ENCODE measurements at places on chromosomes 6 and 20.

GRCh38 chr6:104003803-104004516, 855.8 kb downstream of the HACE1 start:
- peak; percentile 21 for DNase-seq

DNA sequence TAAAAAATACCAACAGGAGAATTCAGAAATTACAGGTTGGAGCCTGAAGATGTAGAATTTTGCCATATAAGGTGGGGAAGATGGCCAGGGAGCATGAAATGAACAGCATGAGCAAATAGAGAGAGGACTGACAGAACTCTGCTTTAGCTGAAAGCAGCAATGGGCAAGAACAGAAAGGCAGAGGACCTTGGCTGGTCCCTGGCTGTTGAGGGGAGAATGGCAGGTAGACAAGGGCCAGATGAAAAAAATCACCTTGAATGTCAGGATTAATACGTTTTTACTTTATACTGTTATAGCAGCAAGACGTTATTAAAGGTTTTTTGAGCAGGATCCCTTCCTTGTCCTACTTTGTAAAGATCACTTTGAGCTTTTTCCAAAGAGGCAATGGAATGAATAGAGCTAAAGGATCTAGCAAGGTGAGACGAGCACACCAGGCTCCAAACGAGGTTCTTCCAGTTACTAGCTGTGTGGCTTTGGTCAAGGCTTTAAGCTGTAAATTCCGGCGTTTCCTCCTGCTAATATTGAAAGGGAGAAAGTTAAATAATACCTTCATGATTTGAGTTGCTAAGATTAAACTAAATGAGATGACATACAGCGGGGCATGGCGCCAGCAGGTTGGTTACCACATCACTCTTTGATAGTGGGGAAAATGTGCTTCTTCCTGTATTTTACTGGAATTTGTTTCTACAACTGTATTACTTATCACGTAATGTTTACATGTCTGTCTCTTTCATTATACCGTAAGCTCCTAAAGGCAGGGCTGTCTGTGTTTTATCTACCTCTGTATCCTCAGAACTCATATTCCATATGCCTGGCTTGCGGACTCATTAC, 776 bp downstream of the PPIL1 start:
- no peak for DNase-seq

DNA sequence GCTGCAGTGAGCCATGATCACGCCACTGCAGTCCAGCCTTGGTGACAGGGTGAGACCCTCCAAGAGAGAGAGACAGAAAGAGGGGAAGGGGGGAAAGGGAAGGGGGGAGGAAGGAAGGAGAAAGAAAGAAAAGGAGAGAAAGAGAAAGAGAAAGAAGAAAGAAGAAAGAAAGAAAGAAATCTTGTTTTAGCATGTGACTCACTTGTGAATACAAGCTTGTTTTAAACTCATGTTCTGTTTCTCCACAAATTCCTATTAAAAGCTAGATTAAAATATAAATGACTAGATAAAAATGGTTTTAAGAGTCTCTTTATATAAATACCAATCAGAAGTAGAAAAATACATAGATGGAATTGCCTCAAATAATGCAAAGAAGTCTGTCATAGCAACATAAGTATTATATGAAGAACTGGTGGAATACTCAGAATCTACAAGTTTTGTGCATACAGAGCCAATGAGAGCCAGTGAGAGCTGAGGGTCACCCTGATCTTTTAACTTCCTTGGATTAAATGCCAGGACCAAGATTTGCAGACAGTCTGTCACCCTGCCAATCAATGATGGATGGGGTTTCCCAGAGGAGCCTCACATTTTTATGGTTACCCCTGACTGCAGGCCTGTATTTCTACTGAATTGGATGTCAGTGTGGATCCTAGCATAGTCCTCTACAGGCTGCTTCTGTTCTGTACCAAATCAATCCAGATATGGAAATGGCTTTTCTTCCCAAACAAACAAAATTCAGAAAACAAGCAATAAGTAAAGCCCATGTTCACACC, 50.8 kb upstream of the LY86 start:
- DNase-seq: no peak

GRCh38 chr6:107871976-107872375, 47.9 kb upstream of the SCML4 start:
- no peak for DNase-seq

DNA sequence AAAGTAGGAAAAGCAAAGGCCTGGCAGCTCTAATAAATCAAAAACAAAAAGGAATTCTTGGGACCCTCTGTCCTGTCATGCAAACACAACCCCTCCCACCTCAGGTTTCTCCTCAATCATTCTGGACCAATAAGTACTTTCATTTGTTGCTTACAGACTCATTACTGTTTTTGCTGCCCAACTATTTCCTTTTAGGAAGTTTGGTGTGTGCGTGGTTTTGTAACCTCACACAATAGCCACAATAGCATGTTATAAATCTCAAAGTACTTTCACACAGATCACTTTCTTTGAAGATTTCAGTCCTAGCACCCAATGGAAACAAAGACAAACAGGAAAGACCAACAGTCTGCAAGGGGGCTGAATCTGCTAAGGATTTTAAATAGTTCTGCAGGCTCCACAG, 4.5 kb downstream of the MRPL14 start:
- DNase-seq: no peak

GRCh38 chr6:26441977-26442376, 1.7 kb downstream of the BTN3A3 start:
- DNase-seq: no peak

DNA sequence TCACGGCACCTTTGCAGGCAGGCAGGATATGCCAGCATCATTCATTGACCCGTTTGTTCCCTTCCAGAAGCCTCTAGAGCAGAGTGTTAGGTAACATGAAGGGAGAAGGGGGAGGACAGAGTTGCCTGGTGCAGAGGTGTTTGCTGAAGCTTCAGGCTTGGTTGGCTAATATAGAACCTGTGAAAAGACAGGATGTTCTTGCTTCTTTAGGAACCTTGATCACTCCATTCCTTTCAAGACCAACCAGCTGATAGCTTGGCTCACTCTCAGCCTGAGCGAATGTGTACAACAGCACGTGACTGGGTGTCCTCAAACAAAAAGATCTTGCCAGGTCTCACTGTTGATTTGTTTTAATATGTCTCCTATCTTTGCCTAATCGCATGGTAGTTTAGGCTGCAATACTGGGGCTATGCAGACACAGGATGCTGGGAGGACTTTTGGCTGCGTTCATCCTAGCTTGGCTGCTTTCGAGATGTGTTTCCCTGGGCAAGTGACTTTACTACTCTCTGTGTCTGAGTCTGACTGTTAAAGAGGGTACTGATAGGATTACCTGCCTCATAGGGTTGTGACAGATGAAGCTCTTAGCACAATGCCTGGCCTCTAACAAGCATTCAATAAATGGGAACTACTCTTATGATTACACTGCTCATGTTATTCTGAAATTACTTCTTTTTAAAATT, 16.0 kb downstream of the SHLD1 start:
- DNase-seq: no peak

DNA sequence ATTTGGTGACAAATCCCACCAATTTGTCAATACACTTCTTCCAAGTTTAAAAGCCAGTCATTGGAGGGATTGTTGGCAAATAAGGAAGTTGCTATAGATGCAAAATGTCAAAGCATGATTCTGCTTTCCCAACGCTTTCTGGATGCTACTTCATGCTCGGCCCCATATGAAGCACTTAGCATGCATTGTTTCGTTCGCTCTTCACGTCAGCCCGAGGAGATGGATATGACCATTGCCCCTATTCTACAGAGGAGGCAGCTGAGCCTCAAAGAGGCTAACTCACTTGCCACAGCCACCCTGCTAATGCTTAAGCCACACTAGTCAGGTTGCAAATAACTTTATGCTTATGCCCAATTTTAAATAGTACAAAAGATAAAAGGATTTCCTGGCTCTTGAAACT, 2.8 kb upstream of the NXT1 start:
- no peak for DNase-seq

DNA sequence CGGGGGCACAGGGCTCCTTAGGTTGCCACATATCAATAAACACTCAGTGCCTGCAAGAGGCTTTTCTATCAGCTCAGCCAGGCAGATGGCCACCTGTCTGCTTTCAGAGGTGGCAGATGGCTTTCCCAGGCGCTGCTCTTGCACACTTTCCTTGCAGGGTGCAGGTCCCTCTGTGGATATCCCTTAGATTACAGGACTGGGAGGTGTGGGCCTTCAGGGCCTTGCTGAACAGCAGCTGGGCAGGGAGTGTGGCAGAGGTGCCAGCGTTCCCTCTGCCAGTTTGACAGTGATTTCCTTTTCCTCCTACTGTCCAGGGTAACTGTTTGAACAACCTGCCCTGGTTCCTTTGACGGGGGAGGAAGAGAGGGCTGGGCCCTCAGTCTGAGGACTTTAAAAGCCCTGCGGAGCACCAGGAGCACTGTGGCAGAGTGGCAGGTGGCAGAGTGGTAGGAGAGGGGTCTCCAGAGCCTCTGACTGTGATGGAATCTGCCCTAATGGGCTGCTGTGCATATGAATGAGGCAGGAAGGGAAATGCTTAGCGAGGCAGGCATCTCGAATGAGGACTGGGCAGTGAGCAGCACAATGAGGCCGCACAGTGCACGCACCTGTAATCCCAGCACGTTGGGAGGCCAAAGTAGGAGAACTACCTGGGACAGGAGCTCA, 34.2 kb downstream of the ABHD12 start:
- DNase-seq: peak; percentile 42

GRCh38 chr6:36120979-36121786, 9.1 kb upstream of the MAPK13 start:
- no peak for DNase-seq

- DNase-seq: no peak
Observed at GRCh38 chr6:15547400-15547799, 115.4 kb downstream of the DTNBP1 start.

GRCh38 chr6:100350139-100350538, 114.6 kb downstream of the SIM1 start:
- DNase-seq: no peak

DNA sequence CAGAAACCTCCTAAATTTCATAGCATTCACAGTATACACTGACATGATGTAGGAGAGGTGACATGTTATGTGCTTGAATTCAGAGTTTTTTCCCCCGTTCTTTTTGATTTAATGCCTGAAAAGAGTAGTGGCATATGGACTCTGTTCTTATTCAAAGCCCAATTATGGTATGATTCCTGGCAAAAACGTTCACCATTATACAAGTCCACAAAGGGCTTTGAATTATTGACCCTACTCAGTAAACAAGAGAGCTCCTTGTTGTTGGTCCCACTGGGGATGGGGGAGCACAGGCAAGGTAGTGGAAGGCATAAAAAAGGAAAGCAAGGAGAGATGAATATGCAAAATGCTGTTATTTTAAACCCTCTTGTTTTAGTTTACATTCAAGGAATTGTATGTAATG, 136.0 kb upstream of the AHI1 start:
- no peak for DNase-seq

DNA sequence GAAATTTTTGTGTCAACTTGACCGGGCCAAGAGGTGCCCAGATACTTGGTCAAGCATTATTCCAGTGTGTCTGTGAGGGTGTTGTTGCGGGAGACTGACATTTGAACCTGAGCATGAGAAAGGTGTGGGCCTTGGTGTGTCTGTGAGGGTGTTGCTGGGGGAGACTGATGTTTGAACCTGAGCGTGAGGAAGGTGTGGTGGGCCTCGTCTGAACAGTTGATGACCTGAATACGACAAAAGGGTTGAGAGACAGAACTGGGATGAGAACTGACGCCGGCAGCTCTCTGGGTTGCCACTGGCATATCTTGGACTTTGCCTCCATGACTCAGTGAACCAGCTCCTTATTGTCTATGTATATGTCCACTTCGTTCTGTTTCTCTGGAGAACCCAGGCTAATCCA, 240.5 kb downstream of the ERMARD start:
- no peak for DNase-seq
